ENCODE measurements at places on chromosomes 5 and 9.

- H3K4me3 ChIP-seq = no peak overlapping the region
- no peaks in the 10 kb centered on the region for H3K27me3 ChIP-seq
- peaks cover 100% of the 10 kb centered on the region for H3K36me3 ChIP-seq
Observed at GRCh38 chr9:131464354-131465000, 38.2 kb upstream of the POMT1 start.

- DNase-seq = no peak
- H3K27ac ChIP-seq = no peak overlapping the region
- peaks cover 32% of the 10 kb centered on the region for H3K27me3 ChIP-seq
- peaks cover 19% of the 10 kb centered on the region for H3K4me1 ChIP-seq
- no peak overlapping the region for H3K4me3 ChIP-seq
Observed at GRCh38 chr9:136701668-136702053, 10.7 kb upstream of the DIPK1B start.

DNA sequence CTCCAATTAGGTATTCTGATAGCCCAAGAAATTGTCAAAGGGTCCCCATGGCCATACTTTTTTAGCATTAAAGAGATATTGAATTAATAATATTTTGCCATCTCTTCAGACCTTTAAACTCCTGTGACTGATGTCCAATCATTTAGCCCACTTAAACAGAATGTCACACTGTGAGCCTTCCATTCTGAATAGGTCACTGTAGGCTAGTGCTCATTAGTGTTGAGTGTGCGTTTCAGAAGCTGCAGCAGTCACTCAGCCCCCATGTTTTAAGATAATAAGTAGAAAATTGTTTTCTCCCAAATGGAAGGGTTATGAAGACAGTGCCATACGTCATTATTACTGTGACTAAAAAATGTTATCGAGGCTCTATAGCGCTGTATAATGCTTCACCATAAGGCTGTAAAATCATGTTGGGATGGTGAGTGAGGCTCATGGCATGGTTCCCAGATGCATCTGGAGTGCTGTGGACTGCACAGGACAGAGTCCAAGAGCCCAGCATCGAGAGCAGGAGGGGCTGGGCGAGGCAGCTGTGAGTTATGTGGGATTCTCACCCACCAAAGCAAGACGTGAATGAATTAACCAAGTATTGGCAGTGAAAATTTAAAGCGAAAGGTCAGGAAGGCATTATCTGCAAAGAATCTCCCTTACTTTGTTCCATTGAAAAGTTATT lies 2112.9 kb upstream of the WWC1 start:
- H3K4me1 ChIP-seq = no peaks in the 10 kb centered on the region
- peak; percentile 16 for DNase-seq
- no peak overlapping the region for H3K4me3 ChIP-seq
- no peaks in the 10 kb centered on the region for H3K27me3 ChIP-seq
- H3K27ac ChIP-seq = no peak overlapping the region

- DNase-seq = no peak
- no peak overlapping the region for H3K4me3 ChIP-seq
- no peaks in the 10 kb centered on the region for H3K4me1 ChIP-seq
Observed at GRCh38 chr9:110575945-110576344, 3.6 kb downstream of the SVEP1 start.

- DNase-seq = no peak
- no peaks in the 10 kb centered on the region for H3K36me3 ChIP-seq
- H3K27me3 ChIP-seq = peaks cover 46% of the 10 kb centered on the region
- H3K27ac ChIP-seq = no peak overlapping the region
Observed at GRCh38 chr9:37035648-37036370, 1.7 kb upstream of the PAX5 start.

DNA sequence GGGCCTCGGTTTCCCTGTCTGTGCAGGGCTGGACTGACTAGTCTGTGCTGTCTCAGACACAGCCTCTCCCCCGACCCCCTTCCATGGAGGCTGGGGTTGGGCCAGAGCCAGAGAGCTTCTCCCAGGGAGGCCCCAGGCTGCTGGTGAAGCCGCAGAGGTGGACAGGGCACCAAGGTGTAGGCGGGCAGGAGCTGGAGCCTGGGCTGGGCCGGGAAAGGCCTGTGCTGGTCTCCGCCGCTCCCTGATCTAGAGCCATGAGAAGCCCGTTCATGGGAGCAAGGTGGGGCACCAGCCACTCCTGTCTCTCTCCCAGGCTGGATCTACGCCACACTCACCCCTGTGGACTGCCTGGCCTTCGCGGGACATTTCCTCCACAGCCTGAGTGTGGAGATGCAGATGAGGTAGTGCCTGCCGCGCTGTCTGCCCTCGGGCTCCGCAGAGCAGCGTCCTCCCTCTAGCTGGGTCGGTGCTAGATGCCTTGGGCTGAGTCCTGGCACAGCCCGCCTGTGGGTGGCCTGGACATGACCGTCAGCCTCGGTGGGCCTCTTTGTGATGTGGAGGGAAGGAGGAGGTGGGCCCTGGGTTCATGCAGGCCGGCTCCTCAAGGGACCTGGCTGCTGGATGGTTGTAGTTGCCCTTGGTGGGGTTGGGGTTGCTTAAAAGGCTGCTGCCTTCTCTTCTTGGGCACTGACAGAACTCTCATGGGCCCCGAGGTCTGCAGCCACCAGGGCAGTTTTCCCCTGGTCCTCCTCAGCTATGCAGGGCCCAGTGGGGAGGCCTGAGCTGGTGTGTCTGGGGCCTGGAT lies 79.4 kb downstream of the PHF2 start:
- H3K27me3 ChIP-seq = no peaks in the 10 kb centered on the region
- no peaks in the 10 kb centered on the region for H3K4me1 ChIP-seq
- H3K4me3 ChIP-seq = no peak overlapping the region

DNA sequence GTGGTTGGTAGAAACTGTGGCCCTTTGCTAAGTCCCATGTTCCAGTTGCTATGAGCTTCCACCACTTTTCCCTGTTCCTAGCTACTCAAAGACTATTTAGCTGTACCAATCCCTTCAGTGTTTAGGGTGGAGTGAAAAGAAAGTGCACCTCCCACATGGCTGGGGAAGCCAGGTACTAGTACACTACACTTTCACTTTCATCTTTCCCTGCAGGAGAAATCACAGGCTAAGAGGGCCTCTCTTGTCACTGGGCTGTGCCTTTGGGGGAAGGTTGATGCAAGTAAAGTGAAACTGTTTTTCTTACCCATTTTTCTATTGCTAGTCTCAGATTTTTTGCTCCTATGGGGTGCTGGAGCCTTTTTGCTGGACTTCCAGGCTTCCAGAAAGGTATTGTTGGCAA lies 33.5 kb upstream of the CKS2 start:
- H3K27ac ChIP-seq = no peak overlapping the region
- H3K36me3 ChIP-seq = no peaks in the 10 kb centered on the region
- no peak overlapping the region for H3K4me3 ChIP-seq
- DNase-seq = peak; percentile 59
- no peaks in the 10 kb centered on the region for H3K4me1 ChIP-seq

DNA sequence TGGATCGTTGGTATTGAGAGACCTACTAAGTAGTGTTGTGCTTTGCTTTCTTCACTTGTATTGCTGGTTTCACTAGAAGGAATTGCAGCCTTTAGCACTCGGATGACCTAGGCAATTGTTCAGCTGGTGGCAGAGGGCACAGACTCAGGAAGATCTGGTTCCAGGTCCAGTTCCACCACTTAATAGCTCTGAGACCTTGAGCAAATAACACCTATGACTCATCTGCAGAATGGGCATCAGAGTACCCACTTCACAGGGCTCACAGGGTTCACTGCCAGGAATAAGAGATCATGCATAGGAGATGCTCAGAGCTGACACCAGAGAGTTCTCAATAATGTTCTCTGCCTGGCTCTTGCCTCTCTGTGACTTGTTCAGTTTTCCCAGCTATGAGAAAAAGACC lies 133.6 kb downstream of the SIL1 start:
- H3K4me3 ChIP-seq = no peak overlapping the region
- peak; percentile 46 for DNase-seq
- H3K36me3 ChIP-seq = no peaks in the 10 kb centered on the region
- H3K27me3 ChIP-seq = no peaks in the 10 kb centered on the region

DNA sequence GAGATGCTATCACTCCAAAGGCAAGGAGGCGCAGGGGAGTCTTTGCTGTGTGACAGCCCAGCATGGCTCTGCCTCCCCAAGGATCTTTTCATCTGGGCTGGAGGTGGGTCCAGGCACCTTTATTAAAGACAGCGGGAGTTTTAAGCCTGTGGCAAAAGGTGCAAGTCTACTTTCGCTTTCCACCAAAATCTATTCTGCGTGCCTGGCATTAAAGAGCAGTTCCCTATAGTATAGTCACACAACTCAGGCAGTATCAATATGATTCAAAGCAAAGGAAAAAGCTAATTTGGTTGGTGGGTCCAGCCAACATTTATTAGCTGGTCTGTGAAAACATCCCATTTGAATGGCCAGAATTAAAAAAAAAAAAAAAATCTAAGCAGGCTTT lies 398.7 kb downstream of the EBF1 start:
- H3K36me3 ChIP-seq = no peaks in the 10 kb centered on the region
- H3K27me3 ChIP-seq = peaks cover 18% of the 10 kb centered on the region
- H3K27ac ChIP-seq = peak overlapping the region; percentile 49
- H3K4me3 ChIP-seq = no peak overlapping the region
- no peak for DNase-seq

DNA sequence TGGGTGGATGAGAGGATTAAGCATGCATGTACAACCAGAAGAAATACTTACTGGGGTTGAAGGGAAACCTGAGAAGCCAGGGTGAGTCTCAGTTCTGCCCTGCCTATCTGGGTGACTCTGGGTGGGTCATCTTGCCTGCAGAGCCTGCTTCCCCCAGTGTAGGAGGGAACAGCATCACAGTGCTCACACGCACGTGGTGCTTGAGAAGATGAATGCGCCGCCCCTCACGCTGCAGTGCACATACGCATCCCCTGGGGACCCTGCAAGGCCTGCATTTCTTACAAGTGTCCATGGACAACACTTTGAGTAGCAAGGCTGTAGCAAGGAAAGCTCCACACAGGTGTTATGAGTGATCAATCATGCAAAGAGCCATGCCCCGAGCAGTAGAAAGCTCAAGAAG lies 18.7 kb upstream of the GABBR2 start:
- DNase-seq = no peak
- H3K4me3 ChIP-seq = no peak overlapping the region
- no peaks in the 10 kb centered on the region for H3K4me1 ChIP-seq
- H3K27ac ChIP-seq = no peak overlapping the region
- H3K36me3 ChIP-seq = no peaks in the 10 kb centered on the region
